Frontal cortex (tissue), 4 donors: ENCODE measurements at places on chromosomes 1 and 21. TPM values are rescaled to one million over a fixed set of nuclear protein-coding genes. Genes with fewer than 3 reads are reported as not detected.

NCF2 gene
- 4.9 TPM for total RNA-seq

MAP3K21 gene
- 2.9 TPM for total RNA-seq

- no peak for DNase-seq
Observed at GRCh38 chr1:154941333-154942013, 5.0 kb upstream of the PMVK start.

DNA sequence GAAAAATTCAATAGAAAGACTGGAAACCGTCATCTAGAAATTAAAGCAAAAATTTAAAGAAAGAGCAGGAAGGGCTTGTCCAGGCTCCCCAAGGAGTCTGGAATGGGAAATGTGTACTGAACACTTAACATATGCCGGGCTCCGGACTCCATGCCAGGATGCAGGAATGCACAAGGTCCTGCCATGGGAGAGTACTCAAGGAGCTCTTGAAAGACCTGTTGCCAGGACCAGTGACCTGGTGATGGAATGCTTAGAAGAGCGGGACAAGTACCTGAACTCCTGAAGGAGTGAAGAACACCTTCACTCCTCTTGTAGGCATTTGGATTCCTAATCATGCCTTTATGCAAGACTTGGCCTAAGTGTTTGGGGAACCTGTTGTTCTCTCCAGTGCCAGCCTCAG is 16.9 kb upstream of the DSCAM start:
- no peak for DNase-seq

DNA sequence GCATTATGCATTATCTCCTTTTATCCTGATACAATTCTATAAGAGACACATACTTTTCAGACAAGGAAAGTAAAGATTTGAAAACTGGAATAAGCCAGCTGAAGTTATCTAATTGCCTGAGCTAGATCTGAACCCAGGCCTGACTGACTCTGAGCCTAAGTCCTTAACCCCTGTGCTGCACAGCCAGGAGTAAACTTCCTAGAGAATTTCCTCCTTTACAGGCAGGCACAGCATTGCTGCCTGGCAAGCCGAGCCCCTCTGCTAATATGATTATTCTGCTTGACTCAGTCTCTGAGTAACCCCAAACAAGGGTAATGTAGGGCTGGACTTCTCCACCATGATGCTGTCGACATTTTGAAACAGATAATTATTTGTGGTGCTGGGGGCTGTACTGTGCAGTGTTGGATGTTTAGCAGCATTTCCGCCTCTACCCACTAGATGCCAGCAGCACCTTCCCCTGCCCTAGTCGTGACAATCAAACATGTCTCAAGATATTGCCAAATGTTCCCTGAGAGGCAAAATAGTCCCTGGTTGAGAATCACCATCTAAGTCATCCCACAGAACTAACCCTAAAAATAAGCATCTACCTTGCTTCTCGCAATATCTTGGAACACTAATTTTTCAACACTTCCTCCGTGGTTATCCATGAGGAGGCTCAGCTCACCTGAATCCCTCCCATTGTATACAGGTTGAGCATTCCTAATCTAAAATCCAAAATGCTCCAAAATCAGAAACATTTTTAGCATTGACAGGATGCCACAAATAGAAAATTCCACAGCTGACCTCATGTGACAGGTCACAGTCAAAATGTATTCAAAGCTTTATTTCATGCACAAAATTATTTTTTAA is 18.5 kb downstream of the CAMK1G start:
- no peak for DNase-seq

HJV gene
- total RNA-seq: not detected

- DNase-seq: no peak
Observed at GRCh38 chr1:234295068-234295467, 78.2 kb upstream of the COA6 start.

PGD gene
- 106 TPM for total RNA-seq

DNA sequence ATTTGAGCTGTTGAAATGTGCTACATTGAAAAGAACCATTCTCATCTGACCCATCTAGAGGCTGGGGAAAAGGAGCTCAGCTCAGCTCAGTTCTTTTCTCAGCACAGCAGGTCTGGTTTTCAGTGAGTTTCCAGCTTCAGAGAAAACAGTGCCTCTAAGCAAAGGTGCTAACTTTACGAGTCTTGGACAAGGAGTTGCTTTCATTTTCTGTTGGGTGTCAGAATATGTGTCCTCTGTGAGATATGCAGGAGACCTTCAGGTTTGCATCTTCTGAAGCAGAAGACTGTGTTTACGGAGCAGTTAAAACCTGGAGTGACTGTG is 321.3 kb upstream of the USP24 start:
- no peak for DNase-seq

GRCh38 chr1:150102986-150103385 is 35.4 kb downstream of the VPS45 start:
- no peak for DNase-seq

GNG12 gene
- total RNA-seq: 21.2 TPM

DNA sequence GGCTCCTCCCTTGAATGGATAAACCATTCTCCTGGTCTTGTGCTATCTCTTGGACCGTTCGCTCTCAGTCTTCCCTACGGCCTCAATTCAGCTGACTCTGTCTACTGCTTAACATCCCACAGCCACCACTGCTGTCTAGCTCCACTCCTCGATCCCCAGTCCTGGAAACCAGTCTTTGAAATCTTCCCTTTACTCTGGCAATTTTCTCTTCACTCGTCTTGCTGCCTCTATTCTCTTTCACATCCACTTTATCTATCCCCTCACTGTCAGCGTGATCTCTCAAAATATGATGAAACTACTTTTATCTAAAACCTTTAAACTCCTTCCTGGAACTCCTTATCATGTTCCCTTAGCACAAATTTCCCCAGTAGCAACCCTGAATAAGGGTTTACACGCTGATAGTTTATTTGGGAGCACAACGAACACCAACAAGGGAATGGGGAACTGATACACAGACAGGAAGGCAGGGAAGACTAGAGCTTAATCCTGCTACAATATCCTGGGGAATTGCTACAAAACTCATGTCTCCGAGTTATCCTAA is 131.6 kb upstream of the SAMSN1 start:
- DNase-seq: no peak

DNA sequence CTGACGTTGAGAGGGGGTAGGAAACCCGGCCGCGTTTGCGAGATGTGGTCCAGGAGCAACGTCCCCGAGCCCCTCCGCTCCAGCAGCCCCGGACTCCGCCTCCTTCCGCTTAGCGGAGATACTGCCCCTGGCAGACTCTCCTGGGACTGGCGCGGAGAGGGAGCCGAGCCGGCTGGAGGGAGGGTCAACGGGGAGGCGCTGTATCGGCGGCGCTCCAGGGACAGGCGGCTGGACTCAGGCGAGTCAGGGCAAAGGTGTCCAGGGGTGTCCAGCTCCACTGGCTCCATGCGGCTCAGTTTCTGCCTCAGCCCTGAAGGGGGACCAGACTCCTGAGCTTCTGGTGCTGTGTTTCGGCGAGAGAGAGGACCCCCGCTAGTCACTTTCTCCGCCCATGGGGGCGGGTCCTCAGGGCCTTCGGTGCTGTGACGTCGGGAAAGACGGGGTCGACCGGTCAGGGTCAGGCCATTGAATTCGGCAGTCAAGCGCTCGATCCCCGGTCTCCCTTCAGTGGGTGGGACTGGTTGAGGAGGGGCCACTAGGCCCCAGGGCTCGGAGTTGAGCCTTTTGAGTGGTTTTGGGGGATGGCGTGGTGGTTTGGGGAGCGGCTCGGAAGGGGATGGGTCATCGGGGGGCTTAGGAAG is 2.8 kb upstream of the LIX1L start:
- DNase-seq: peak; percentile 60

GRCh38 chr1:67264899-67265298 is 42.8 kb upstream of the IL12RB2 start:
- no peak for DNase-seq

- DNase-seq: no peak
Observed at GRCh38 chr1:20150969-20151368, 11.8 kb downstream of the PLA2G2F start.

- no peak for DNase-seq
Observed at GRCh38 chr1:55597910-55598309, 382.7 kb upstream of the USP24 start.

DNA sequence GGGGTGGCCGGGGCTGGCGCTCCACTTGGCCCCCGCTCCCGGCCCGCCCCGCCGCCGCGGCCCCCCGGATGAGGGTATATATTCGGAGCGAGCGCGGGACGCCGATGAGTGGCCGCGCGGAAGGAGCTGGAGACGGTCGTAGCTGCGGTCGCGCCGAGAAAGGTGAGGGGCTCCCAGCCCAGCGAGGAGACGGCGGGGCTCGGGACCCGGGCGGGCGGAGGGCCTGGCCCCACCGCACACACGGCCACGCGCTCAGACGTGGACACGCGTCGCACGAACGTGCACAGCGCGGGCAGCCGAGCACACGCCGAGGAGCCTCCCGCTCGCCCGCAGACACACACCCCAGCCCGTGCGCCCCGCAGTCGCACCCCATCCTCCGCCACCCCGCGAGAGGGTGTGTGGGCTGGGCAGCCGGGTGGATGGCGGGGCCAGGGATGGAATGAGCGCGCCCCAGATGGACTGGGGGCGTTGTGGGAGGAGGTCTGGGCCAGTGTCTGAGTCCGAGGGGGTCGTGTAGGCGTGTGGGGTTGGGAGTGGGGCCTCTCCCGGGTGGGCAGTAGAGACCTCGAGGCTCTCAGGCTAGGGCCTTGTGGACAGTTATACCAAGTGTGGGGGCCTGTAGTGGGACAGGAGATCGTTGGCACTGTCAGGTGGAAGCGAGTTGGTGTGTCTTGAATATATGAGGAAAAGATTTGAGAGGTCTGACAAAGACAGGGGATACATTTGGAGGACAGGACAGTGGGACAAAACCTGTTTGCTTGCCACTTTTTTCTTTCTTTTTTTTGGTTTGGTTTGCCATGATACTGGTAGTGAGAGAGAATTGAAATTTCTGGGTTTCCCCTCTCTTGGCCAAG is at the start of gene UAP1:
TSS of gene UAP1 (plus strand) at position 107 of the 854 bp plus-strand sequence. CDS start 4,347 bp downstream, outside the sequence.
- no peak for DNase-seq

DNA sequence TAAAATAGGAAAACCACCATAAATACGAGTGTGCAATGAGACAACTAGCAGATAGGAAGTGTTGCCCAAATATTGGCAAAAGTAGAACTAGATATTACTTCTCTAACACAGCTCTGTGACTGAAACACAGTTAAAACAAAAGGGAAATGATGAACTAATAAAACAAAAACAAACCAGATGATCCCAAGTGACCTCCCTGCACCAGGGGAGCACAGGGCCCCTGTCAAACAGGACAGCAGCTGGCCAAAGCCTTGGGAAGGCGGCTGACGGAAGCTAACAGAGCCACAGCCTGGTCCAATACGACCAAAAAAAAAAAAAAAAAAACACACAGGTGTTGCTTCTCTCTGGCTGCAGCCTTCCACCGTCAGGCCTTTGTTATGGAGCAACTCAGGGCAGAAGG is 17.8 kb downstream of the ZBTB17 start:
- no peak for DNase-seq

FCRL1 gene
- total RNA-seq: not detected

DNA sequence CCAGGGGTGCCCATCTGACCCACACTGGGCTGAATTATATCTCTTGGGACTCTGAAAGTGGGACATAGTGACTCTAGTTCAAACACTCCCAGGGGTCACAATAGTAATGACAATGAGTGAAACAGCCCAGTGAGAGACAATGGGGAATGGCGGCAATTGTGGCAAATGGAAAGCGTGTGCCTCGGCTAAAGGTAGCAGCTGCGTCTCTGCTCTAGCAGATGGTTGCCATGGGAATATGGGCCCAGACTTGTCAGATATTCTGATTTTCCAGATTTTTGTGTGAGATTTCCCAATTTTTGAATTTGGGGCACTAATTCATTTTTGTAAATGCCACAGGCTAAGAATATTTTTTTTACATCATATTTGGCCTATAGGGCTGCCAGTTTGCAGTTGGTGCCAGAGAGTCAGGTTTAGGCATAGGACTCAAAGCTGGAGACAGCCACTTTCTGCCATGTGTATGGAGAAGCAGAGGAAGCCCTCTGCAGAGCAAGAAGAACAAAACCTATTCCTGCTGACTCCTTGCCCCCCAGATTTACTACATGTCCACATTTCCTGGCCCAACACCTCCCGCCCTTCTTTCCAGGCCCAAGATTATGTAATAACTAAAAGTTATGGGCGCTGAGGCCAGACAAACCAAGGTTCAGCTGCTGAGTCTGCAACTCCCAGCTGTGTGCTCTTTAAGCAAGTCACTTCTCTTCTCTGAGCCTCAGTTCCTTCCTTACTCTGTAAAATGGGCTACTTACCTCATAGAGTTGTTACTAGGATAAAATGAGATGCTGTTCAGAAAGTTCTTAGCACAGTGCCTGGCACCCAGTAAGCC is 21.6 kb upstream of the PTP4A2 start:
- DNase-seq: no peak

UHMK1 gene
- total RNA-seq: 38.3 TPM

FCRL5 gene
- not detected for total RNA-seq

CFAP107 gene
- under 0.01 TPM for total RNA-seq

- DNase-seq: no peak
Observed at GRCh38 chr1:214009423-214010196, 21.8 kb downstream of the PROX1 start.

KIAA0040 gene
- total RNA-seq: 0.41 TPM

- no peak for DNase-seq
Observed at GRCh38 chr1:60872426-60873054, 209.8 kb upstream of the NFIA start.
